ENCODE measurements at places on chromosomes 1 and 21.

GRCh38 chr1:25021591-25022215 is 91.6 kb upstream of the RUNX3 start:
- no peak for DNase-seq

DNA sequence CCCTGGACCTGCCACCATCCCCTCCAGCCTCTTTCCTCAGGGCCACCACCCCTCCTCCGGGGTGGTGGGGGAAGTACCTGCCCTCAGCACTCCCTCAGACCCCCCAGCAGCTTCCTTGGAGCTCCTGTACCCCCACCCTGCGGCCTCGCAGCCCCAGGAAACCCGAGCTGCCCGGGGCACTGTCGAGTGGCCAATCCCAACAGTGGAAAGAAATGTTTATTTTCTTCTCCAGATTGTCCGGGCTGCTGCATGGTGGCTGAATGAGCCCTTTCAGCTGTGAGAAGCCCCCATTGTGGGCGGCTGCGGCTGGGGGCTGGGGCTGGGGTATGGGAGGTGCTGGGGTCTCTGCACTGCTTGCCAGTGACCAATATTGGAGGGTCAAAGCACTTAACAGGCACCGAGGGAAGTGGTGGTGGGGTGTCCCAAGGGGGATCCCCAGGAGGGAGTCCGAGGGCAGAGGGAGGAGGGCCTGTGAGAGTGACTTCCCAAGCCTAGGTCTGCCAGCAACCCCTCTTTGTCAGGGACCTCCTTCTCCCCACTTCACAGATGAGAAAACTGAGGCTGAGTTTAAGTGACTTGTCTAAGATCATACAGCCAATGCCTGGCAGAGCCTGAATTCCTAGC is 25.2 kb downstream of the RUNX3 start:
- no peak for DNase-seq

- DNase-seq: no peak
Observed at GRCh38 chr1:158285756-158286241, 3.9 kb upstream of the CD1C start.

DNA sequence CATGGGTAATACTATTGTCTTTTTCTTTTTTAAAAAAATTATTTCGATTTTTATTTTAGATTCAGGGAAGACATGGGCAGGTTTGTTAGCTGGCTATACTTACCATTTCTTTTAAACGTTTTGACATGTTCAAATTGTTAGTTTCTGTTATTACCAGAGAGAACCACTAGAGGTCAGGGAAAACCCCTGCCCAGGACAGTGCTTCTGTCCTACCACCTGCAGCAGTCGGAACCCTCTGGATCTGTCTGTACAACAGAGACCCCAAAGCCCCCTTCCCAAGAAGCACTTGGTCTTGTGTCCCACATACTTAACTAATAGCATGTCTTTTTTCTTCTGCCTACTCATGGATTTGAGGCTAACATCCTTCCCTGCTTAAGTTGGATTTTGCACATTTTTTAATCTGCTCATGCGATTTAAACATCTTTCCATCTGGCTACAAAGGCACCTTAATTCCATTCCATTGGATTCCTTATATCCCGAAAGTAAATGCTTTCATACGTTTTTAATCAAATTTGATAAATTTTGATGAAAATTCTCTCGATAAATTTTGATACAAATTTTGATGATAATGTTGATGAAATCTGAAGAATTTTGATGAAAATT is 10.0 kb upstream of the C1orf115 start:
- peak; percentile 32 for DNase-seq

DNA sequence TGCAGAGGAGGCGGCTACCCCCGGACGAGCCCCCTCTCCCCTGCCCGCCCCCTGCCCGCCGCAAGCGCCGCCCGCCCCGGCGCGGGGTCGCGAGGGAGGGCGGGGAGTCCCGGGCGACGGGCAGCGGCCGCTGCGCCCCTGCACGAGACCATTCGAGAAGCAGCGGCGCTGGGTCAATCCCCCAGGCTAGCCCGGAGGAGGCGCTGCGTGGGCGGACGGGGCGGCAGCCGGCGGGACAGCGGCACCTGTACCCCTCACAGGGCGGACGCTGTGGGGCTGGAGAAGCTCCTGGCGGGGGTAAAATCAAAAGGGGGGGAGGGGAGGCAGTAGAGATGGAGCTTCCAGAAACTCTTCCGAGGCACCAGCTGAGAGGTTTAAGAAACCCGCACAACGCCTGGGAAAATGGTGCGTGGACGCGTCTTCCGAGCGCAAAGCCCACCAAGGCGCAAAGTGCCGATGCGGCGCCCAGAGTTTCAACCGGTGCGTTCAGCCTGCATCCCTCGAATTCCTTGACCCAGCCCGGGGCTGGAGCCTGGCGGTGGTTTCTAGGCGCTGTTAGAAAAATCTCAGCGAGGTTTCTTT is at the start of gene PLPPR5:
TSS of gene PLPPR5 (minus strand) at position 1 of the 582 bp plus-strand sequence. CDS start 190 bp downstream, outside the sequence.
- DNase-seq: no peak

DNA sequence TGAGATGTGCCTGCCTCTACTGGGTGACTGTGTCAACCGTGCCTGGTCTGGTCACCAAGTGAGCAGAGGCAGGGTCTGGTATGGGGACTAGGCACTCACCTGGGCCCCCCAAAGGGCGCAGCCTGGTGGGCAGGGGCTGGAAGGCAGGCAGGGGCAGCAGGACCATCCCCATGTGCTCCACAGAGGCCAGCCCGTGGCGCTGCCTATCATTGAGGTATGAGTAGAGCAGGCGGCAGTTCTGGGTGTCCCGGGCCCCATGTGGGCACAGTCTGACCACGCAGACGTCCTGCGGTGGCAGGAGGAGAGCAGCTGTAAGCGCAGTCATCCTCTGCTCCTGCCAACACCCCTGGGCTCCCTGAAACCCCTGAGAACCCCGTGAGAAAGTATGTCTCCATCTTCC is 23.7 kb downstream of the SPOCD1 start:
- DNase-seq: no peak

DNA sequence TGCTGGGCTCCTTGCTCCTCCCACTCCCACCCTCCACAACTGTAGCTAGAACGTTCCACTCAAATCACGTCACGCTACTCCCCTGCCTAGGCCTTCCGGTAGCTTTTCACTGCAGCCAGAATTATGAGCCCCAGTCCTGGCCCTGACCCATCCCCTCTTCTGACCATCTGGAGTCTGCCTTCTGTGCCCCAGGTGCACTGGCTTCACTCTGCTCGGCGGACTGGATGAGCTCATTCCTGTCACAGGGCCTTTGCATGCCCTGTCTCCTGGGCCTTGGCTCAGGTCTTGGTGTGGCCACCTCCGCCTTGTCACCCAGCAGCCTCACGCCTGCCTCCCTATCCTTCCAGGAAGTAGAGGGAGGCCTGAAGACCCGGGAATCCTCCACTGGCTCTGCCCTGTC is 62.5 kb upstream of the ACTL8 start:
- DNase-seq: no peak

DNA sequence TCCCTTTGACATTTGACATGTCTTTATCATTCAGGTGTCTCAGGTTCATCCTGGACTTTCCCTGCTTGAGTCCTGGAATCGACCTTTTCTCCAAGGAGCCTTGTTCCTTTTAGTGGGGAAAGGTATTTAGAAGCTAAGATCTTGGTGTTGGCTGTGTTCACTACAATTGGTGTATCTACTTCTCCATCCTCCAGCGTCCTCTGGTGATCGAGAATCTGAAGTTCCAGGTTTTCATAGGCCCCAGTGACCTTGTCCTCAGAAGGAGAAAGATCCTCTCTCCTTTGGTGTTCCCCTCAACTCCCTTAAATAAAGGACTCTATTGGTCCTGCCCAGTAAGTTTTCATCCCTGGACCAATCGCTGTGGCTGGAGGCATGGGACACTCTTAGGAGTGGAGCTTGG is 22.1 kb downstream of the MROH7 start:
- no peak for DNase-seq

- DNase-seq: peak; percentile 35
Observed at GRCh38 chr1:155277902-155278688, 832 bp downstream of the HCN3 start.

- no peak for DNase-seq
Observed at GRCh38 chr21:44085491-44086321, 21.5 kb upstream of the PWP2 start.

DNA sequence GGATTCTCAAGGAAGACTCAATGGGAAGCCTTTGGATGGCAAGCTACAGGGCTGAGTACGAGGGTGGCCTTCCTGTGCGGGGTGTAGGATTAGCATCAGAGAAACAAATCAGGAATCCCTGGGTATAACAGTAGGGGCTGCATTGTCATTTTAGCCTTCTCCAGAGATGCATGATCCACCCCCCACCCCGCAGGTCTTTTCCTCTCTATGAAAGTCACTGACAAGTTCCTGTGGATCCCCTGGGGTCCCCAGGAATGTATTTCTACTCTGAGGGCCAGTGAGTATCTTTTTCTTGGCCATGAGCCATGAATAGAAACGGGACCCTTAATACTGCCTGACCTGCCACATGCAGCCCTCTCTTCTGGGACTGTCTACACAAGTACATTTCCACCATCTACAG is 473.0 kb upstream of the VAMP3 start:
- no peak for DNase-seq

DNA sequence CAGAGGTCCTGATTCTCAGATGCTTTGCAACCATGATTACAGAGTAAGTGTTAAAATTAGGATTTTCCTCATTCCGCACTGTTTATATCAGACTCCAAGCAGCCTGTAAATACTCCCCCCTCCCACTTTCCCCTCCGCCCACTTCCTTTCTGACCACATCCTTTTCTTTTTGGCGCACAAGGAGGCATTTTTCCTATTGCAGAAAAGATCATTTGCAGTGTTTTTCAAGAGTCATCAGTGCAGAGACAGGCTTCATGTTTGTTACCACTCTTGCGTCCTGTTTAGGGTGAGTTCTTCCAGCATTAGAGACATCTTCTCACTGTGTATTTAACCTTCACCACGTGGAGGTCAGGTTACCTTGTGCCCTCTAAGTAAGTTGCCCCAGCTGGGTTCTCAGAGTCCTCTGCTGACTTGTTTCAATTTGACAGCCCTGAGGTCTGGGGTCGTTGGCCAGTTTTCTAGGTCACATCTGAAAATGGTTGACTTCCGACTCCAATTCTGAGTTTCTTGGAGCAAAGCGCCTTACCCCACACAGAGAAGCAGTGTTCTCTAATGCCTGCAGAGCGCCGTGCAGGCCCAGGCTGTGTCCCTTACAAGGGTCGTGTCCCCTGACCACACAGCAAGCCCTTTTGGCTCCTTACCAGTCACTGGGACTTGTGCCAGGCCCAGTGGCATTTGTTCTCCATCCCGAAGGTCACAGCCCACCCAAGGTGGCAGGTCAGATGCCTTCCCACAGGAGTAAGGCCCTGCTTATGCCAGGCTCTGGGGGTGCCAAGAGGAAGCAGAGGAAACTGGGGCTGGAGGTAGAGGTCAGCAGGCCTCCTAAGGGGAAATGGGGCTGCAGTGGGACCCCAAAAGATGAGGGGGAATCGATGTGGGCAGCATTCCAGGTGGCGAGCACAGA is 85.6 kb downstream of the FAM78B start:
- no peak for DNase-seq

DNA sequence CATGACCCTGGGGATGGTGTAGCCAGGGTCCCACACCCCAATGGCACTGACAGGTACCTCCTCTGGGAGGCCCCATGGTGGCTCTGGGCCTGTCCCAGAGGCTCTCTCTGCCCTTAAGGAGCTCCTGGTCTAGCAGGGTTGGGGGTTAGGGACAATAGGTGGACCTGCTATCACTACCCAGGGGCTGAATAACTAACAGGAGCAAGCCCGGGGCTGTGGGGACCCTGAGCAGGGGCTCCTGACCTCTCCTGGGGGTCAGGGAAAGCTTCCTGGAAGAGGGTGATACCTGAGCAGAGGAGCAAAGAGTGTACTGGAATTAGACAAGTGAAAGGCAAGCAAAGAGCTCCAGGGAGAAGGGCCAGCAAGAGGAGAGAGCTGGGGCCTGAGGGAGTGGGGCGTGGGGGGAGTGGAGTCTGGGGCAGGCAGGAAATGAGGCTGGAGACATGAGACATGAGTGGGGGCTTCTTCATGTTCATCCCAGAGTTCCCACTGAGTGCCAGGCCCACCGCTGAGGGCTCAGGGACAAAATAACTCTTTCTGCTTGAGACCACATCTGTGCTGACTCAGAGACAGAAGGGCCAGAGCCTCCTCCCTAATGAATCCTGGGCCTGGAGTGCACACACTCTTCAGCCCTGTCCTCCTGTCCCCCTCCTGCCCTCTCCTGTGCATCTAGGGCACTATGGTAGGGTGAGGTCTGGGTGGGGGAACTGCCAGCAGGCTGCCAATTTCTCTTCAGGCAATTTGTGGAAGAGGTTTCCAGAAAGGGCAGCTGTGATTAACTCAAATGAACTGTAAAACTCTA is 517.6 kb downstream of the PTPRU start:
- DNase-seq: no peak

- DNase-seq: no peak
Observed at GRCh38 chr1:18297896-18298648, 182.7 kb upstream of the KLHDC7A start.

DNA sequence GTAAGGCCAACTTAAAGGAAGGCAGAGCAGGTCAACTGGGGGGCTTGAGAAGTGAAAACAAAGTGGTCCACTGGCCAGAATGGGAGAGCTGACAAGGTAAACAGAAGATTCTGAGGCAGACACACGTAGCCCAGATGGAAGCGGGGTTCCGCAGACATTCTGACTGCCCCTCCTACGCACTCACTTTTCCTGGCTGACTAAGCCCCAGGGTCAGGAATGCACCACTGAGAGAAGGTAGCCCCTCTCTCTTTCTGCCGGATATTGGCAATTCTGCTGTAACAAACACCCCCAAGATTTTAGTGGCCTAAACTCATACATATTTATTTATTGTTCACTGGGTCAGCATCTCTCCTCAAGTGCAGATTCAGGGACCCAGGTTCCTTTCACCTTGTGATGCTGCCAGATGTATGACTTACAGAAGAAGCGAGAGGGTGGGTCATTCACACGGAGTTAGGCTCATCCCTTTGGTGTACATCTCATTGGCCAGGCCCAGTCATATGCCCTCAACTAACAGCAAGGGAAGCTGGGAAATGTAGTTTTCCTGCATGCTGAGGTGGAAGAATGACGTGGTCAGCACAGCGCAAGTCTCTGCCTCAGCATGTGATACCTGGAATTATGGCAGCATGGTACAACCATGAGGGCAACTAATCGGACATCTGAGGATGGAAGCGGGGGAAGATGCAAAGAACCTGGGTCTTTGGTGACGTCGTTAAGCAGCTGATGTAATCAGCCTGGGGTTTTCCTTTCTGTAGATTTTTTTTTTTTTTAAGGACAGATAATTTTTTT is 43.4 kb upstream of the MRPS6 start:
- DNase-seq: peak; percentile 66

GRCh38 chr1:199522338-199522737 is 505.2 kb upstream of the NR5A2 start:
- no peak for DNase-seq

GRCh38 chr1:2501041-2501819 is 25.1 kb downstream of the PLCH2 start:
- no peak for DNase-seq

- DNase-seq: no peak
Observed at GRCh38 chr1:33039840-33040239, 3.2 kb upstream of the AK2 start.
